ENCODE measurements at places on chromosomes 11 and 22.

GRCh38 chr11:108197351-108197750 is 25.1 kb downstream of the NPAT start:
- no peak for DNase-seq

DNA sequence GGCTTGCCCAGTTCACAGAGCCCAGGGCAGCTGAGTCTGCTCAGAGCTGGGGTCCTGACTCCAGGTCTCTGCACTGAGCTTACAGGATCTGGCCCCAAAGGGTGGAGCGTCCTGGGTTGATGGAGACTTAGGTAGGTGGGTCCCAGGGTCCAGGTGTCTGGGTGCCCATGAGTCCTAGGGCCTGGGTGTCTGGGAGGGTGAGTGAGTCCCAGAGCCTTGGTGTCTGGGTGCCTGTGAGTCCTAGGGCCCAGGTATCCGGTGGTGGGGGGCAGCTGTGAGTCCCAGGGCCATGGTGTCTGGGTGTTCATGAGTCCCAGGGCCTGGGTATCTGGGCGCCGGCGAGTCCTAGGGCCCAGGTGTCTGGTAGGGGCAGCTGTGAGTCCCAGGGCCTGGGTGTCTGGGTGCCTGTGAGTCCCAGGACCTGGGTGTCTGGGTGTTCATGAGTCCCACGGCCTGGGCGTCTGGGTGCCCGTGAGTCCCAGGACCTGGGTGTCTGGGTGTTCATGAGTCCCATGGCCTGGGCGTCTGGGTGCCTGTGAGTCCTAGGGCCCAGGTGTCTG is 1505.6 kb downstream of the BRD1 start:
- no peak for DNase-seq

- no peak for DNase-seq
Observed at GRCh38 chr11:12019866-12020416, 11.5 kb upstream of the DKK3 start.

GRCh38 chr11:6695377-6695776 is 12.2 kb upstream of the MRPL17 start:
- peak; percentile 30 for DNase-seq

DNA sequence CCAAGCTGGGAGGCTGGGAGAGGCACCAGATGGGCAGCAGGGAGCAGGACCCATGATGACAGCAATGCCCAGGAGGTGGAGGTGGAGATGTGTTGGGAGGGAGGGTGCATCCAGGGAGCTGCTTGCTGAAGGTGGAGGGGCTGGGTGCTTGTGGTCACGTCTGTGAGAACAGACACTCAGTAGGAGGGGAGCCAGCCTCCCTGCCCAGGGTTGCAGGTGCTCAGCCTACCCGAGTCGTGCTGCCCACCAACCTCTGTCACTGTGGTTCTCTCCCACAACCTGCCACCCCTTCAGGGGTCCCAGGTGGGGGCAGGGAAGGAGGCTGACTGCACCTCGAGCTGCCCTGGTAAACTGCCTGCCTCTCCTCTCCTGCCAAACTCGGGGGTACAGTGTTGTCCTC is 5.5 kb downstream of the PRDX5 start:
- DNase-seq = no peak

GRCh38 chr11:45739866-45740265 is 65.1 kb upstream of the SLC35C1 start:
- DNase-seq = no peak

GRCh38 chr11:57777969-57778317 is 16.3 kb downstream of the CTNND1 start:
- DNase-seq = no peak

- no peak for DNase-seq
Observed at GRCh38 chr11:77322926-77323590, 21.6 kb upstream of the GDPD4 start.

DNA sequence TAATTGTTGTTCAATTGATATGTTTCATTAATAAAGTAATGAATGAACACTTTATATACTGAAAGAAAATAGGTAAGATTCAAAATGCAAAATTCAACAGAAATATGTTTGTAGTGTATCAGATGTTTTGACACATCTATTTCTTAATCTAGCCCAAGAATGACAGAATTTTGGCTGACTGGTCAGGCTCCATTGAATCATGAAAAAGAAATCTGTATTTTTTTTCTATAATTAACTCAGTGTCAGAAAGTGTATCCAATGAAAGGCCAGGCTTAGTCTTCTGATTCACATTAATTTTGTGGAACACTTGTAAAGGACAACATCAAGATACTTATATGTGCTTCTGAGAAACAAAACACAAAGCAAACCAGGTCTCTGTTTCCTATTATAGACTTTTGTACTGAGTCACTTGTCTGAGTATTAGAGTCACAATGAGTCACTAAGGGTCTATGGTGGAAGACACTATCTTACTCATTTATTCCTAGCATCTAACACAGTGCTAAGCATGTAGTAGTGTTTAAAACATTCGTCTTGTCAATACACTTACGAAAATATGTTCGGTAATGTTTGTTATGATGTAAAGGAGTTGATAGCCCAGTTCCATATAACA is 297.7 kb upstream of the CCDC90B start:
- DNase-seq = no peak

All from CD4-positive, alpha-beta T cell treated with Interleukin-15 for 4 hours (primary cell).